GM23248 (cell line): ENCODE measurements at places on chromosomes 3 and 15. TPM values are rescaled to one million over a fixed set of nuclear protein-coding genes. Genes with fewer than 3 reads are reported as not detected.

EPHA6 gene
- polyA plus RNA-seq: not detected in 2 replicates

DNA sequence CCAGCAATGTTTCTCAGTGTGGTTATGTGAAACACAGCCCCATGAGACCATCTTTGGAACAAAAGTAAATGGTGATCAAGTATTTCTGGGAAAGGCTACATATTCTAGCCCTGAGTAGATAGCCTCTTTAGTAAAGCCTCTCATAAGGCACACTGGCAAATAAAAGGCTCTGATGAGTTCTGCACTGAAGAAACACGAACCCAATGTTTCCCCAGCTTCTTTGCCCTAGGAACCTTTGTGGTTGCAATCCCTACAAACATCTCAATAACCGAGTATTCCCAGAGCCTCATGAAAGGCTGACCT lies 41.8 kb downstream of the RAB6B start:
- no peak for DNase-seq

GRCh38 chr3:169103951-169104941 lies 559.3 kb downstream of the MECOM start:
- peak; percentile 62 for DNase-seq

DNA sequence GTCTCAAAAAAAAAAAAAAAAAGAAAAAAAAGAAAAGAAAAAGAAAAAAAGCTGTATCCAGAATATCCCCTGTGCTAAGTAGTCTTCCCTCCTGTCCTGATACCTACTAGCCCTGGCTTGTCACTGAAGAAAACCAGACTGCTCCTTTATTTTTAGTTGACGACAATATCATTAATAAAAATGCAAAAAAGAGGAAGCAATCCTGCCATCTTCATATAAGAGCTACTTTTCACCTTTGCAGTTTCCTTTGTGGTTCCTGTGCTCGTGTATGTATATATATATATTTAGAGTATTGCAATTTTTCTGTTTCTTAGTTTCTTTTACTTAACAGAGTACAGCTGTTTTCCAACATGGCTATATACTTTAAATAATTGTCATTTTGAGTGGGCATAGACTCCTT lies 13.6 kb downstream of the C3orf20 start:
- DNase-seq: no peak

DNA sequence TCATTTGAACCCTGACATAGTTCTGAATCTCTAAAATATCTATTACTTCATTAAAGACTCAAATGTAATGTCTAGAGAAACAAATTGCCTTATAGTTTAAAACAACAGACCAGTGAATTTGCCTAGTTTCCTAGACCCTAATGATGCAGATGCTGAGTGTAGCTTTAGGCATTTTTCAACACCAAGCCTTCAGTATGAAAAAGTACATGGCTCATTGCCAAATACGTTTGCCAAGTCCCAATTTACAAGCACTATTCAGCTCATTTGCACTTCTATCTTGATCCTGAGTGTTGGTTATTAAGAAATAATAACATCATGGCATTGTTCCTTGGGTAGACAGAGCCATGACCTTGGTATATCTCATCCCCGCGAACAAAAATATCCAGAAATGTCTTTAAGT lies 46.8 kb downstream of the EOMES start:
- peak; percentile 58 for DNase-seq

GRCh38 chr3:81261996-81262395 lies 499.4 kb downstream of the GBE1 start:
- no peak for DNase-seq

DNA sequence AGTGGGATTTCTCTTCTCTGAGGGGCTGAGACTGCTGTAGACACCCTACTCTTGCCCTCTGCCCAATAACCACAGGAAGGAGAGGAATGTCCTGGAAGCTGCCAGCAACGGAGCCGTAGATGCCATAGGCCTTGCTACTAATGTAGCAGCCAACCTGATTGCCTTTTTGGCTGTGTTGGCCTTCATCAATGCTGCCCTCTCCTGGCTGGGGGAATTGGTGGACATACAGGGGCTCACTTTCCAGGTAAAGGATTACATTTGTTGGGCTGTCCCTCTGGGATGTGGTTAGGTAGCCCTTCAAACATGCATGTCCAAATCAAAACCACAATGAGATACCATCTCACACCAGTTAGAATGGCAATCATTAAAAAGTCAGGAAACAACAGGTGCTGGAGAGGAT lies 16.1 kb downstream of the SLC28A2 start:
- no peak for DNase-seq

GRCh38 chr3:186909078-186909853 lies 21.1 kb upstream of the ST6GAL1 start:
- no peak for DNase-seq

GRCh38 chr3:127735767-127736693 lies 63.3 kb downstream of the ABTB1 start:
- peak; percentile 92 for DNase-seq

- no peak for DNase-seq
Observed at GRCh38 chr3:121595765-121596406, 2.7 kb downstream of the FBXO40 start.

CLRN1 gene
- polyA plus RNA-seq: not detected in 2 replicates

GRCh38 chr3:189664311-189664710 lies 33.1 kb downstream of the TP63 start:
- DNase-seq: peak; percentile 96

BLM gene
- polyA plus RNA-seq: 1.9 and 2.1 TPM in 2 replicates

- peak; percentile 74 for DNase-seq
Observed at GRCh38 chr15:89912674-89913396, at the start of gene ARPIN. Gene ARPIN, minus strand, starts transcription at chr15:89912952. Its CDS starts 117 bp downstream, at chr15:89912835.

GALNT15 gene
- 9.9 and 10.7 TPM in 2 replicates for polyA plus RNA-seq

DNA sequence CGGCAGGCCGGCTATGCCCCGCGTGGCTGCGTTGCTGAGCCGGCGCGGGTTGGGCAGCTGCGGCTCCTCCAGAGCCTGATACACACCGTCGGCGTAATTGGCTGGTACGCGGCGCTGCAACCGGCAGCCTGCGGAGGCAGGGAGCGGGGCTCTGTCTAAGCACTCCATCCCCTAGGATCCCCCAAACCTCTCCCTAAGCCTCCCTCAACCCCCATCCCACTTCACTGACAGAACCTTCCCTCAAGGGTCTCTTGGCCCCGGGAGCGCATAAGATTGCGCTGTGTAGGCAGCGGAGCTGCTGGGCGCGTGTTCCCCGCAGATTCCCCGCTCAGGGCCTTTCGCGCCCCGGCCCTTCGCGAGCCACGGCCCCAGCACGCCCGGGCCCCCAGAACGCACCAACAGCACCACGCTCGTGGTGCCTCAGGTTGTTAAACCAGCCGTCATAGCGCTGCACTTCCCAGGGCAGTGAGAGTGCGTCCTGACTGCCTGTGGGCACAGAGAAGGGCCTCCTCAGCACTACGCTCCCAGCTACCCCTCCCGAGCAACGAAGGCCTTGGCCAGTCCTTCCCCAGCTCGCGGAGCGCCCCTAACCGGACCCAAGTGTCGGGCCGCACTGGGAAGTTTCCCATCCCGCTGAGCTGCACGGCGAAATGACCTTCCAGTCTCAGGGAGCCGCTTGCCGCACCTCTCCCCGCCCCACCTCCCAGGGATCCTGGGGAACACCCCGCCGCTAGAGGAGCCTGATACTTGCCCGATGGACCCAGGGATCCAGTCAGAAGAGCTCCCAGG lies 1.2 kb downstream of the DUOX2 start:
- peak; percentile 38 for DNase-seq

DNA sequence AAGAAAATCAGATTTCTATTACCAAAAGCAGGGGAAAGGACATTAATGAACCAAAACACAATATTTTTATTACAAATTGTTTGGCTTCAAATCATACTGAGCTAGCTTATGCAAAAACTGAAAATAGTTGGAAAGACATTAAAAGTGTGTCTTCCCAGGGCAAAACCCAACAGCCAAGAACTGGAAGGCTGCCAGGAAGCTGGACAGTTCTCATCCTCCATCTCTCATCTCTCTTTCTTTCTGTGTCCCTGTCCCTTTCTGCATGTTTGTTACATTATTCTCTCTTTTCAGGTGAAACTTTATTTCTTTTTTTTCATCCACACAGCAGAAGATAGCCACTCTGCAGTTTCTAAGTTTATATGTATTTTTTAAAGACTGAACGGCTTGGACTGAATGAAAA lies 41.1 kb upstream of the SNTN start:
- peak; percentile 37 for DNase-seq

GRCh38 chr3:162540421-162540820 lies 1043.8 kb downstream of the OTOL1 start:
- DNase-seq: peak; percentile 1

DNA sequence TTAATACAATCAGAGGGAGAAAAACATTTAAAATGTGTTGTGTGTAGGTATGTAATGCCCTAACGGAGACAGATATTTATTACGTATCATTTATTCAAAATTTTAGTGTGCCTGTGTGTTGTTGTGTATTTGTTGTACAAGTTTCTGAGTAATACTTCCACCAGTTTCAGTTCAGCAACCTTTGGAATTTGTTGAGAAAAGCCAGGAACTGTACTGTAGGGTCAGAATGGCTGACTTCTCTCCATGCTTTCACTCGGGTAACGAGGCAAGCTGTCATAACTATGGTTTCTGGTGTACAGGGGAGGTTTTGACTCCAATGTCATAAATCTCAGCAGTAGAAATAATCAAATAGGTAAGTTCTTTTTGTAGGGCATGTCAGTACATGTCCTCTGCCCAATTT lies 23.8 kb upstream of the CNTN6 start:
- no peak for DNase-seq

DNA sequence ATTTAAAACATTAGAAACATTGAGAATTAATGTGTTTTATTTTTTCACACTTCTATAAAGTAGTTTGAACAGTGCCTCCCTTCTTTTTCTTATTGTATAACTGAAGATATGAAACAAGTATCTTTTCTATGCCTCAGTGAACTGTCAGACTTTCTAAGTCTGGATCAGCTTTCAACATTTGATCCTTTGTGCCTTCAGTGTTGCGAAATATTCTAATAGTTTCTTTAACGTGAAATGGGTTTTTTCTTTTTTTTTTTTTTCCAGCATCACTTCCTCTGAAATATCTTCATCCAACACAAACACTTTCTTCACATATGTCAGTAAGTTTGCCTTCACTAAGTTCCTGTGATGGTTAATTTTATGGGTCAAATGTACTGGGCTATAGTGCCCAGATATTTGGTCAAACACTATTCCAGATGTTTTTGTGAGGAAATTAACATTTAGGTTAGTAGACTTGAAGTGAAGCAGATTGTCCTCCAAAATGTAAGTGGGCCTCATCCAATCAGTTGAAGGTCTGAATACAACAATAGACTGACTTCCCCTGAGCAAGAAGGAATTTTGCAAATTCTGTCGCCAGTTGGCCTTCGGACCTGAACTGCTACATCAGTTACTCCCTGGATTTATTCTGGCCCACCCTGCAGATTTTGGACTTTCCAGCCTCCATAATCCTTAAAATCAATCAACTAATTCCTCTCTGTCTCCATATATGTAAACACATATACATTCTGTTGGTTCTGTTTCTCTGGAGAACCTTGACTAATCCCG lies 6.4 kb upstream of the CPOX start:
- no peak for DNase-seq

ADGRG7 gene
- not detected in 2 replicates for polyA plus RNA-seq

CCDC54 gene
- polyA plus RNA-seq: 0.16 and 0.52 TPM in 2 replicates
